Kidney capillary endothelial cell (primary cell): ENCODE measurements at places on chromosomes 4 and X.

GRCh38 chr4:185810746-185811508 lies 1.1 kb downstream of the SORBS2 start:
- no peak for DNase-seq

GRCh38 chr4:7857238-7857701 lies 82.4 kb downstream of the AFAP1 start:
- no peak for DNase-seq

- no peak for DNase-seq
Measured at GRCh38 chr4:23736466-23736865, 153.4 kb downstream of the PPARGC1A start.

- peak; percentile 48 for DNase-seq
Measured at GRCh38 chr4:168421671-168422070, 58.6 kb downstream of the DDX60L start.

DNA sequence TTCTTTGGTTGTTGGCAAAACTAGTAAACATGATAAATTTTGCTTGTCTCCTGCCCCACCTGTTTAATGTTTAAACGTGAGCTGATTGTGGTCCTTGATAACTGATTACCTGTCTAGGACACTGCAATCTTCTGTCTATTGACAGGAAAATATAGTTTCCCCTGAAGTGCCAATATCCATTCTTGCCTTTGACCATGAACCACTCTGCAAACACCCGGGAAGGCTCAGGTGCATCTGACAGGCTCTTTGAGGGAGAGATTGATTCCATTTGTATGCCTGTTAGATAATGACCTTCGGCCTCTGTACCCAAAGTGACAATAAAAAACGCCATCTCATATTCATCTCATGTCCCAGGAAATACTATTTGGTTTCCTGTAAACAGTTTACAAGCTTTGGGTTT lies 453.0 kb downstream of the CENPC start:
- DNase-seq = no peak

DNA sequence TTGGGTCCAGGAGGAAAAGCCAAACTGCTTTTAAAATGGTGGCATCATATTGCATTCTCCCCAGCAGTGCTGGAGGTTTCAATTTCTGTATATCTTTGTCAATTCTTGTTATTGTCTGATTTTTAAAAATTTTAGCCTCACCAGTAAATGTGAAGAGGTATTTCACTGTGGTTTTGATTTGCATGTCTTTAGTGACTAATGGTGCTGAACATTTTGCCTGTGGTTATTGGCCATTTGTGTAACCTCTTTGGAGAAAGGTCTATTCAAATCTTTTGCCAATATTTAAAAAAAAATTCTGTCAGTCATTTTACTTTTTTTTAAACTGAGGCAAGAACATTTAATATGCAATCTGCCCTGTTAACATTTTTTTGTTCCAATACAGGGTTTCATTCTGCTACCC lies 322.1 kb downstream of the TLL1 start:
- no peak for DNase-seq

GRCh38 chr4:16192057-16192456 lies 34.2 kb downstream of the TAPT1 start:
- no peak for DNase-seq
